ENCODE measurements at places on chromosomes 2 and 18.

DNA sequence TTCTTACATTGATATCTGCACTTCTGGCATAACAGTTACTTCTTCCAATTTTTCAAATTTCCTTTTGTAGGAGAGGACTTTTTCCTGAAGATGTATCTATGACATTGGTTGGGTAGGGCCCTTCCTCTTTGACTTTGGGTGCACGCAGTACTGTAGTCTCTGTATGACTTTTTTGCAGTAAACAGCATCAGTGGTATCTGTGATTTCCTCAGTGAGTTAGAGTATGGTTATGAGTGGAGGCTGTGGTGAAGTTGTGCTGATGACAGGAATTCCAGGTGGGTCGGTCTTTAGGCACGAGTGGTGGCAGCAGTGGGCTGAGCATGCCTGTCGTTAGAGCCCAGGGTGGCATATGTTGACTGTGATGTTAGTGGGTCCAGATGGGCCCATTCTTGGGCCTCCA is 17.6 kb downstream of the ACVR1C start:
- DNase-seq = no peak

GRCh38 chr18:63309422-63309821 is 10.1 kb downstream of the BCL2 start:
- peak; percentile 50 for DNase-seq

DNA sequence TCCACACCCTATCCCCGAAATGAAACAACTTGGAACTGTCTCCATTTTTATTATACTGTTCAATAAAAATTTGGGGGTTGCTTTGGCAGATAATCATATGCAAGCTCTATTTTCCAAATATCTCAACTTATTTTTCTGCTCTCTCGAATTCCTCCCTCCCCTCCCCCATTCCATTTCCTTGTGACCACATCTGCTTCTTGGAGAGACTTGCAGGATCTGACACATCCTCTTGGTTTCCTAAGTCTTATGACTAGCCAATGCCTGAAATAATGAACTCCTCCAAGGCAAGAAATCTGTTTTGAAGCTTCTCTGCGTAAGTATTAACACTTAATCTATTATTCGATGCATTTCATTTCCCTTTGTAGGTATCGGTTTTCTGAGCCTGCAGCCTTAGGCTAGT is 16.1 kb downstream of the TGIF1 start:
- no peak for DNase-seq

- DNase-seq = peak; percentile 60
These were observed 51.8 kb downstream of the MTHFD2 start for GRCh38 chr2:74250189-74250631.

DNA sequence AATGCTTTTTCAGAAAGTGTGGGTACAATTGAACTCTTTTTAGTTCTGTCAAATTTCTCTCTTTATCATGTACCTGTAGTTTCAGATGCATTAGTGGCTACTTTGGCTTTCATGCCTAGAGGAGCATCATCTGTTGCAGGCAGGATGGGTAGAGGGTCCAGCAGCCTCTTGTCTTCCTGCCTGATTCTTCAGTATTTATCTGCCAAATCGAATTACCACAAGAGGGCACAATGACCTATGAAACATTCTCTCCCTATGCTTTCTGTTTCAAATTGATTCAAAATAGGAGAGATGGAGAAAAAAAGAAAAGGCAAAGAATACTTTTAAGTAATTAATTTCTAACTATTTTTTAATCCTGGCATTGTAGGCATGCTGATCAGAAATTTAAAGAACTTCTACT is 477.2 kb downstream of the TRIB2 start:
- DNase-seq = no peak

DNA sequence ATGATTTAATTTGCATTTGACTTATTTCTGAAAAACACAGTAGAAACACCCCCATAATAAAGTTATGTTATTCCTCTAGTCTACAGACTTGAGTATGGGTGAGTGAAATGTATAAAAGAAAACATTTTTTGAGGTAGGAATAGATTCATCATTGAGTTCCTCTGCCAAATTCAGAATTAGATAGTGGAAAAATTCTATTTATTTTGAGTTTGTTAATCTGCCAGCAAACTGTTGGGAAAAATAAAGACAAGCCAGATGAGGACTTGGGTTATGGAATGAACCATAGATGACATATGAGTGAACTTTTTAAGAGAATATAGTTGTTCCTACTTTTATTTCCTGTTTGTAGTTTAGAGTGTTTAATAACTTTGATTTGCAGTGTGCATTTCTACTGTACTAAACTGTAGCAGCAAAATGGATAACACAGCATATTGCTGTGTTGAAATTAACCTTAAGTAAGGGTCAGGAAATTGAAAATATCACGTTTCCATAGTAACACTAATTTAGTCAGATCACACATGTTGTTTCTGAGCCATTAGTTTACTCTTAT is 35.6 kb upstream of the PNPT1 start:
- no peak for DNase-seq

GRCh38 chr2:164574931-164575330 is 46.4 kb downstream of the GRB14 start:
- DNase-seq = no peak

DNA sequence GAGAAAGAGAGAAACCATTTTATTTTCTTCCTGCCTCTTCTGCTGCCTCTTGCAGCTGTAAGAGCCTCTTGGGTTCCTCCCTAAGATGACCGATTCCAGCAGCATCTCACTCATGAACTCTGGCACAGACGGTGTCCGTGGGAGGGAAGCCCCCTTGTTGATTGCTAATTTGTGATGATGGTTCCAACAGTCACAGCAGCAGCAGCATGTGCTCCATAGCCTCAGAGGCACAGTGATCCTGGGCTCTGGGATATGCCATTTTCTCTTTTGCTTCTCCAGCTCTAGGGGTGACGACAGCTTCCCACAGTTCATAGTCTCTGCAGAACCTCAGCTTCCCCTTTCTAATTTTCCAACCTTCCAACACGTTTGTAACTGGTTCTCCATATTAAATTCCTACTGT is 324.2 kb upstream of the HS6ST1 start:
- DNase-seq = no peak

DNA sequence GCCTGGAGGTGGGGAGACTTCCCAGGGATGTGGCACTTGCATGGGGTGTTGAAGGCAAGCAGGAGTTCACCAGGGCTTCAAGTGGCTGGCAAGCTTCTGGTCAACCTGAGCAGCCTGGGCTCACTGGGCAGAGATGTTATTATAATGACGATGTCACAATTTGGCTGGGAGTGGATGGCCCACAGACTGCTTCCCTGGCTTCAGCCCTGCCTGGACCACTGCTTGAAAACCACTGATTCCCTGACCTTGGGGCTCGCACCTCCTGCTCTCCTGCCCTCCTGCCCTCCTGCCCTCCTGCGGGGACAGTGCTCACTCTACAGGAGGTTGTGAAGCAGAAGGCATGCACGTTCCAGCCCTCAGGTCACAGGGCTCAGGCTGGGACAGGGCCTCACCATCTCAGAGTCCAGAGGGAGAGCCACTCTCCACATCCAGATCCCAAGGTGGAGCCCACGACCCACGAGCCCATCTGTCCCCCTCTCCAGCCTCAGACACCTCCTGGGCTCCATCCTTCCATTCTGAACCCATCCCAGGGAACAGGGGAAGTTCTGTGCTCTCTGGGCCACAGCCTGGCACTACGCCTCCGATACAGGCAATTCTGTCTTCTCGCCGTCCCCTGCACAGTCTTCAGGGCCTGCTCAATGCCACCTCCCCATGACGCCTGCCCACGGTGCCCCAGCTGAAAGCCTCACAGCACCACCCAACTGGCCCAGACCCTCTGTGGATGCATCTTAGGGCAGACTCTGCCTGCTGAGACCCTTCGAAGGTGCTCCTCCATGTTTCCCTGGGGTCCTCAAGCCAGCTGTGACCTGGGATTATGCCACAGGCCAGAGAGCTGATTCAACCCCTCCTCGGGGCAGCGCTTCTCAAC is 241.6 kb upstream of the RAB6C start:
- no peak for DNase-seq

DNA sequence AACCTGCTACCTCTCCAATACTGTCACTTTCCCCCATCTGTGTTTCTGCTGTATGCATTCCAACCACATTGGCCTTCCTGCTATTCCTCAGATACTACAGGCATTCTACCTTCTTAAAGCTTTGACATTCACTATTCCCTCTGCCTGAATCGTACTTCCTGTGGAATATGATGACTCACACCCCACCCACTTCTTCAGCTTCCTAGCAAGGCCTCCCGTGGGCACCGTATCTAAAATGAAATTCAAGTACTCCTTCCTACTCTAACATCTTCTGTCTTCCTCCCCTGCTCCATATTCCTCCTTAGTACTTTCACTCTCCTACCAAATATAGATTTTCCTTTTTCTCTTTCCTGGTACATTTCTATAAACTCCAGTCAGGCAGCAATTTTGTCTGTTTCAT is 710.4 kb downstream of the RNF144A start:
- DNase-seq = no peak

- no peak for DNase-seq
These were observed 4.6 kb downstream of the DOCK10 start for GRCh38 chr2:225037415-225038230.

GRCh38 chr2:152426801-152427200 is 91.8 kb downstream of the FMNL2 start:
- no peak for DNase-seq

DNA sequence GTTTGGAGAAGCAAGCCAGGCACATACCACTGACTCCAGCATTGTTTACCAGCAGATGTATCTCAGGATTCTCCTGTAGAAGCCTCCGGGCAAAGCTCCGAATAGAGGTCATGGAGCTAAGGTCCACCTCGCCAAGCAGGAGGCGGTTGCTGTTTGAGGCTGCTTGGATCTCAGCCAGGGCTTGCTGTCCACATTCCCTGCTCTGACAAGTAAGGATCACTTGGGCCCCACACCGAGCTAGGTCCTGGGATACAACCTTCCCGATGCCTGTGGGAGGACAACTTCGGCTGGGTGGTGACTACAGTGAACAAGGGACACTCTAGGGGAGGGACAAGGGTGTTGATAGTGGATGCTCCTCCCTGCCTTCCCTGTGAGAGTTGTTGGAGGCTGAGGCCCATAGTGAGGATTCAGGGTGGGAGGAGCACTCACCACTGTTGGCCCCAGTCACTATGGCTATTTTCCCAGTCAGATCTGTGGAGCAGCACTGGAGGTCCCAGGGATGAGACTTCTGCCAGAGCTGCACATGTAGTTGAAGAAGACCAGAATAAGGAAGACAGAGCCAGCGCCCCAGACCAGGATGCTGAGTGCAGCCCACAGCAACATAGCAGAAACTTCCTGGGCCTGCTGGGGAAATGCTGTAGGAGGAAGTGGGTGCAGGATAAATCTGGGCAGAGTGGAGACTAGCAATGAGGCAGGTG is 8.3 kb downstream of the C2orf81 start:
- no peak for DNase-seq

GRCh38 chr2:177221970-177222369 is 9.4 kb downstream of the HNRNPA3 start:
- DNase-seq = no peak

DNA sequence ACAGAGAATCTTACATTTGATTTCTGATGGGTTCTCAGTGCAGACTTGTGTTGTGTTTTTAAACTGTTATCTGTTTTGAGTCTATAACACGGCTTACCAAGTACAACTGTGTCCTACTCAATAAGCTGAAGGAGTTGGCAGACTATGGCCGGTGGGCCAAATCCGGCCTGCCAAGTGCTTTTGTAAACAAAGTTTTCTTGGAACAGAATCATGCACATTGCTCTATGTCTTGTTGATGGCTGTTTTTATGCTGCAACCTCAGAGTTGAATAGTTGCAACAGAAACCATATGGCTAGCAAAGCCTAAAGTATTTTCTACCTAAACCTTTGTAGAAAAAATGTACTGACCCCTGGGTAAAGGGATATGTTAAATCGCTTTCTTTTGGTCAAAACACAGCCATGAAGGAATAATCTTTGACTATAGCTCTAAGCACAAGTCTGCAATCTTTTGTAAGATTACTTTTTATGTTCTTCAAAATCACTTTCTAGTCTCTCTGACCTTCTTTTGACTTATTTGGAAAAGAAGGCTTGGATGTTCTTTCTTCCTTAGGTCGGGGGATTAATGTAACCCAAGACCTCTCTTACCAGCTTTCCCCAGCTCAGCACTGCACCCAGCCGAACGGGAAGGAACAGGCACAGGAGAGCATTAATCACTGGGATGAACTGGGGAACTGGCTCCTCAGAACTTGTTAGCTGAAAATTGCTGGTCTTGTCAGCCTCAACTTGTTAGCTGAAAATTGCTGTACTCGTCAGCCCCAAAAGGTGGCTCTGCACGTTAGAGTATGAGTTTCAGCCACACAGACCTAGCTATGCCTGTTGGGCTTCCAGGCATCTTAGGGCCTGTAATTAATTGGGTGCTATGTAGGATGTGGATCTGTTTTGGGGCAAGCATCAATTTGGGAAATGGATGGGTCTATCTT is 75.4 kb downstream of the CD8B2 start:
- DNase-seq = no peak

- no peak for DNase-seq
These were observed 6.0 kb upstream of the NCK2 start for GRCh38 chr2:105738658-105739241.

GRCh38 chr2:222753251-222753824 is 81.9 kb downstream of the MOGAT1 start:
- DNase-seq = no peak

DNA sequence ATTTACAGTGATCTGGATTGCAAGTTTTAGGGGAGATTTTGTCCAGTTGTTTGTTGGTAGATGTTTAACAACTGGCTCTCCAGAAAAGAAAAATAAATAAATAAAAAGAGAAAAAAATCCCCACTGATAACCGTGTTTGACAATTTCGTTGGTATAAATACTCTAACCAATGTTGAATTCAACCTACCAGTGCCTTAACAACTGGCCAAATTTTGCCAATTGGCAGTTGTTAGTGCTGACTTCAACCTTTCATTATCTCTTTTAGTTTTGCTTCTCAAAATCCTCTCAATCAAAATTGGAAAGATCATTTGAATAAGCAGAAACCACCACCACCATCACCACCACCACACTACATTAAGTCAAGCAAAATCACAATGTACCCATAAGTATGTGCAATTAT is 490.3 kb downstream of the PIK3C3 start:
- no peak for DNase-seq

DNA sequence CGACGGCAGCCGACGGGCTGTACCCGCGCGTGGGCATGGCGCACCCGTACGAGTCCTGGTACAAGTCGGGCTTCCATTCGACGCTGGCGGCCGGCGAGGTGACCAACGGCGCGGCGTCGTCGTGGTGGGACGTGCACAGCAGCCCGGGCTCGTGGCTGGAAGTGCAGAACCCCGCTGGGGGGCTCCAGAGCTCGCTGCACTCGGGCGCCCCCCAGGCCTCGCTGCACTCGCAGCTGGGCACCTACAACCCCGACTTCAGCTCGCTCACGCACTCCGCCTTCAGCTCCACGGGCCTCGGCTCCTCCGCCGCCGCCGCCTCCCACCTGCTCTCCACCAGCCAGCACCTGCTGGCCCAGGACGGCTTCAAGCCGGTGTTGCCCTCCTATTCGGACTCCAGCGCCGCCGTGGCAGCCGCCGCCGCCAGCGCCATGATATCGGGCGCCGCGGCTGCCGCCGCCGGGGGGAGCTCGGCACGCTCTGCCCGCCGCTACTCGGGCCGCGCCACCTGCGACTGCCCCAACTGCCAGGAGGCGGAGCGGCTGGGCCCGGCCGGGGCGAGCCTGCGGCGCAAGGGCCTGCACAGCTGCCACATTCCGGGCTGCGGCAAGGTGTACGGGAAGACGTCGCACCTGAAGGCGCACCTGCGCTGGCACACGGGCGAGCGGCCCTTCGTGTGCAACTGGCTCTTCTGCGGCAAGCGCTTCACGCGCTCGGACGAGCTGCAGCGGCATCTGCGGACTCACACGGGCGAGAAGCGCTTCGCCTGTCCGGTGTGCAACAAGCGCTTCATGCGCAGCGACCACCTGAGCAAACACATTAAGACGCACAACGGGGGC is 2.0 kb downstream of the SP9 start:
- DNase-seq = peak; percentile 45

Data from activated CD8-positive, alpha-beta memory T cell treated with anti-CD3 and anti-CD28 coated beads, Interleukin-2, amount 50 U/mL, for 4 hours (primary cell).